ENCODE measurements at places on chromosomes 3 and 15.

DNA sequence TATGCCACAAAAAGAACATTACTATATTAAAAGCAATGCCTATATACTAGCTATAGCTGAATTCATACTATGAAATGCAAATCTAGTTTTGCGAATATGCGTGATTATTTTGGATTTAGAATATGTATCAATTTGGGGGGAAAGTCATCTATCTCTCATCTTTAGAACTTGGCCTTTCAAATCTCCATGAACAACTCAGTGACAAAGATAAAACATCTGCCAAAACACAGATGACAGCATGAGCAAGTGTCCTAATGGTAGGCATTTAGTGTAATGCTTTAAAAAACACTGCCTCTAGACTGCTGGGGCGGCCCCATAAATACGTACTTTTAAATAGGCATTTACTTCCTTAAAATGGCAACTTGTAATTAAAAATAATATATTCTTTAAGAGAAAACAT lies 2.7 kb downstream of the CD47 start:
- DNase-seq: no peak

GRCh38 chr3:146715170-146715569 lies 110.0 kb upstream of the PLSCR5 start:
- DNase-seq: no peak

- DNase-seq: no peak
Observed at GRCh38 chr3:114850898-114851297, 296.2 kb downstream of the ZBTB20 start.

- DNase-seq: no peak
Observed at GRCh38 chr3:54345847-54346375, 223.6 kb downstream of the CACNA2D3 start.

- no peak for DNase-seq
Observed at GRCh38 chr3:108461661-108462111, 48.7 kb downstream of the MYH15 start.

Data from HTR-8/SVneo (cell line).